ENCODE measurements at places on chromosomes 11 and 22. TPM values are rescaled to one million over a fixed set of nuclear protein-coding genes. Genes with fewer than 3 reads are reported as not detected.

- peak; percentile 28 for DNase-seq
These were observed 15.0 kb upstream of the SORL1 start for GRCh38 chr11:121437018-121437685.

Gene MEI1
- 0.33 TPM for total RNA-seq

Gene MPZL2
- not detected for total RNA-seq

Gene RTCB
- 88.7 TPM for total RNA-seq

DNA sequence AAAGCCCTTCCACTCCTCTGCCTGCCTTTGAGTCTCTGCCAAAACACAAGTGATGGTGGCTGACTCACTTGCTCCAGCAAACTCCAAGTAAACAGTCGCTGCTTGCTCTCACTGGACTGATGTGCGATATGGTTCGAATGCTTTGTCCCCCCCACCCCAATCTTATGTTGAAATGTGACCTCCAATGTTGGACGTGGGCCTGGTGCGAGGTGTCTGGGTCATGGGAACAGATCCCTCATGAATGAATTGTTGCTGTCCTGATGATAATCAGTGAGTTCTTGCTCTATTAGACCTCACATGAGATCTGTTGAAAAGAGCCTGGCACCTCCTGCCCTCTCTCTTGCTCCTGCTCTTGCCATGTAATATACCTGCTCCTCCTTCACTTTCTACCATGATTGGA is 747.9 kb downstream of the OPCML start:
- DNase-seq: peak; percentile 67

DNA sequence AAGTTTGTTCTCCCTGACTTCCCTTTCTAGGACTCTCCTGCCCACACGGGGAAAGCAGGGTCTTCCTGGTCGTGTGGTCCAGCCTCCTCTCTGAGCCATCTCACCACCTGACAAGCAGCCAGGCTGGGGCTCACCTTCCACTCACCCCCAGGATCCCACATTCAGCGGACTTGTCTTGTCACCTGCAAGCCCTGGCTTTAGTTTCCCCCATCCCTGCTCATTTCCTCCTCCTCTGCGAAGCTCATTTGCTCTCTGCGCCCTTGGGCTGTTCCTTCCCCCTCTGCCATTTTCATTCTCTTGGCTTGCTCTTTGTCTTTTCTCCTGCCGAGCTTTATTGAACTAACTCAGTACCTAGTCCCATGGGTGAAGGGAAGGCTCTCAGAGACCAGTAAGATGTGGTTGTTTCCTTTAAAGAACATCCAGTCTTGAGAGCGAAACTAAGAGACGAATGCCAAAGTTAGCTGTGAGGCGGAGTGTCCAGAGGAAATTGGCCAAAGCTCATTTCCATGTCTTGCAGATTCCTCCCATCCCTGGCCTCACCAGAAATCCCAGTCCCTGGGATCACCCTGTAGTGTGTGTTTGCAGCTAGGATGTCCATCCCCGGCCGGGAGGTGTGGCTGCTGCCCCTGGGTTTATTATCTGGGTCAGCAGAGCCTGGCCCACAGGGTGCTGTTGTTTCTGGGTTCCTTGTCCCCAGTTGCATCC is 2.0 kb downstream of the ST14 start:
- no peak for DNase-seq

DNA sequence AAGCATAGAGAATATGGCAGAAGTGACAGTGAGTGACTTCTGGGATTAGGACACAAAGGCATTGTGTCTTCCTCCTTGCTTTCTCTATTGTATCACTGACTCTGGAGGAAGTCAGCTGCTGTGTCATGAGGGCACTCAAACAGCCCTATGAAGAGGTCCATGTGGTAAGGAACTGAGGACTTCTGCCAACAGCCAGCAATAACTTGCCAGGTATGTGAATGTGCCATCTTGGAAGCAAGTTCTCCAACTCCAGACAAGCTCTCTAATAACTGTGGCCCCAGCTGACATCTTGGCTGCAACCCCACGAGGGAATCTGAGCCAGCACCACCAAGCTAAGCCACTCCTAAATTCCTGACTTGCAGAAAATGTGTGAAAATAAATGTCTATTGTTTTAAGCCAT is 83.6 kb upstream of the ZBED5 start:
- DNase-seq: no peak

DNA sequence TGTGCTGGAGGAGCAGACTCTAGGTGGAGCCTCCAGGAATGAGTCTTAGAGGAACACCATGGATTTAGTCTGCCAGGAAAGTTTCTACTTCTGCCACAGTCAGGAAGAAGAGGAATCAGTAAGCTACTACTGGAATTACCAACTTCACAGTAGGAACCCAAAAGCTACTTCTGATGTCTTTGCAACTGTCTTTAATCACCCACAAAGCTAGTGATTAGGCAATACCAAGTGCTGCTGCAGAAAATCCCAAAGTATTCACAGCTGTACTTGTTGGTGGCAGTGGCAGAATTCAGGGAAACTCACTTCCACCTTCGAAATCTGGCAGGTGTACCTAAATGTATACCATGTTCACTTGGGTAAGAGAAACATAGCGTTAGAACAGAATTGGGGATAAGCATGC is 264.5 kb upstream of the SORL1-AS1 start:
- no peak for DNase-seq

Gene HBB
- total RNA-seq: not detected

GRCh38 chr11:8344346-8344745 is 80.7 kb upstream of the LMO1 start:
- no peak for DNase-seq

GRCh38 chr11:69000831-69001242 is 12.2 kb downstream of the MRGPRF start:
- peak; percentile 90 for DNase-seq

DNA sequence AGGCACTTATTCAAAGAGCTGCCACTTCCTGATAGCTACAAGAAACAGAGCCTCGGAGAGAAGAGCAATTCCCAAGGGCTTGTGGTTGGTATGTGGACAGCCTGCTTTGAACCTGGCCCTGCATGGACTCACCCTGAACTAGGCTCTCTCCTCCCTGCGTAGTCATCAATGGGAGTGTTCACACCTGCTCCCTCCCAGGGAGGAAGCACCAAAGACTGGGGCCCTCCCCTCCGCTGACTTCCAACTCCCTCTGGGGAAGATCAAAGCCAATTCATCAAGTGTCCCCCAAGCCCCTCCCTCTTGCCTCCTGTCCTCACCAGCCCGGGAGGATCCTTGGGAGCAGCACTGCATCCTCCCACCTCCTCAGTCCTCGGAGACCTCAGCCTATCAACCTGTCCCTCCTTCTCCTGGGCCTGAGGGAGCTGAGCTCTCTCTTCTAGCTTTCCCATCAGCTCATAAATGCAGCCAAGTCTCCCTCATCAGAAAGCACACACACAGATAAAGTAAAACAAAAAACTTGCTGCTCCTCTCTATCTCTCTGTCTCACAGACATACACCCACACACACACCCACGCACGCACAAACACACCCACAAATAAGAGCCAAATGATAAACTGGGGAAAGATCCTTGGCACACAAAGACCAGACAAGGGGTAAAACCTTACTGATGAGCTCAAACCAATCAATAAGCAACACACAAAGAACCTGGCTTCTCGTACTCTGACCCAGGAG is 3.3 kb downstream of the A4GALT start:
- DNase-seq: no peak

- no peak for DNase-seq
These were observed 963 bp downstream of the TYMP start for GRCh38 chr22:50528682-50529415.

- DNase-seq: peak; percentile 66
These were observed 78.1 kb downstream of the KIAA1671 start for GRCh38 chr22:25030636-25031035.

Gene KDM4D
- 0.50 TPM for total RNA-seq

Gene AQP11
- total RNA-seq: 11.2 TPM

DNA sequence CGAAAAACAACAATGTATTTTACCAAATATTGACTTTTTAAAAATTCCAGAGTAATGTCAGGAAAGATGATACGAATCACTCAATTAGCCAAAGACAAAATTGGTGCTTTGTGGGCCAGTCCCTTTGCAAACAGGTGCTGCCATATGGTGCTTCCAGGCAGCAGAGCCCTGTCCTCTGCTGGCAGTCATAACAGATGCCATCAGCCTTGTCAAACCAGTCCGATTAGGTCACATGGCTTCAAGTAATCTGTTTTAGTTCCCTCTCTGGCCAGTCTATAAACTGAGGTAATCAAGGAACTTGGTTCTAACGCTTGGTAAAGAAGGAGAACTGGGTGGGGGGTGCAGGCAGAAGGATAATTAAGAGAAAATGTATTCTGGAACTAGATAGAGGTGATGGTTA is 49.1 kb upstream of the CAPRIN1 start:
- no peak for DNase-seq

Measured in fibroblast of lung (primary cell).